ENCODE measurements at places on chromosomes 7 and 10.

DNA sequence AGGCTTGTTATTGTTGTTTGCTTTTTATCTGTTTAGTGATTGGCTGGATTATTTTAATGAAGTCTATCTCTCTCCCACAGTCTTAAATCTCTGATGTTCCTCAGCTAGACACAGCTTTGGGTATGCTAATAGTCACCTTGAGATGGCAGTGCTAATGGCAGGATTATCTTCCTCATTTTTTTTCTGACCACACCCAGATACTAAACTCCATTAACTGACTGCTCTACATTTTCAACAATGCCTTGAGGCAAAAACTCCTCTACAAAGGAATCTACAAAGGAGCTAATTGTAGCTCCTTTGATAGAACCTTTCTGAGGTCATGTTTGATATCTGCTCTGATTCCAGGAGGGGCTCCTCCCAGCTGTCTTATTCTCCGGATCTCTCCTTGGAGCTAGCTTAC is 122.6 kb downstream of the HBP1 start:
- no peak for DNase-seq

DNA sequence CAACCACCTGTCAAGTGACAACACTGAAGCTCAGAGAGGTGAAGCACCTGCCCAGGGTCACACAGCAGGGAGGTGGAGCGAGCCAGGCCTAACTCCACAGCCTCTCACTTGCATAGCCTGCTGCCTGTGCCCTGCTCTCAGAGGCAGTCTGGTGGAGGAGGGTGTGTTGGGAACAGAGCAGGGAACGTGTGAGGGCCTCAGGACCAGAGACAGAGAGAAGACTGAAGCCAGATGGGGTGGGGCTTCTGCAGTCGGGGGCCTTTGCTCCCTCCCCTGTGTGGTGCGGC is 114.0 kb downstream of the PTPN20 start:
- no peak for DNase-seq

DNA sequence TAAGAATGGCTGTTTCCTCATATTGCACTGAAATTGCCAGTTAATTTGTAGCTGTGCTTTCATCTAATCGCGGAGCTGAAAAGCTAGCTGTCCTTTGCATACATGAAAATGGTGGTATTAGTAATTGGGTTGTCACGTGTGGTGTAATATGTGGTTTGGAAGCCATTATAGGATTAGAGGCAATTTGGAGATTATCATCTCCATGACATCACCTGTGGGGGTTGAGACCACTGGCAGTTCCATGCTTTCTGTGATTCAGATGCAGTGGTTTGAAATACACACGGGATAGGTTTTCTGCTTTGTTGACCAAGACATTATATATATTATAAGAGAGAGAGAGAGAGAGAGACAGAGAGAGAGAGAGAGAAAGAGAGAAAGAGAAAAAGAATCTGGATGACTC is 180.8 kb downstream of the RAB11FIP2 start:
- no peak for DNase-seq

- peak; percentile 64 for DNase-seq
Measured at GRCh38 chr10:34254596-34254995, 560.5 kb downstream of the PARD3 start.

DNA sequence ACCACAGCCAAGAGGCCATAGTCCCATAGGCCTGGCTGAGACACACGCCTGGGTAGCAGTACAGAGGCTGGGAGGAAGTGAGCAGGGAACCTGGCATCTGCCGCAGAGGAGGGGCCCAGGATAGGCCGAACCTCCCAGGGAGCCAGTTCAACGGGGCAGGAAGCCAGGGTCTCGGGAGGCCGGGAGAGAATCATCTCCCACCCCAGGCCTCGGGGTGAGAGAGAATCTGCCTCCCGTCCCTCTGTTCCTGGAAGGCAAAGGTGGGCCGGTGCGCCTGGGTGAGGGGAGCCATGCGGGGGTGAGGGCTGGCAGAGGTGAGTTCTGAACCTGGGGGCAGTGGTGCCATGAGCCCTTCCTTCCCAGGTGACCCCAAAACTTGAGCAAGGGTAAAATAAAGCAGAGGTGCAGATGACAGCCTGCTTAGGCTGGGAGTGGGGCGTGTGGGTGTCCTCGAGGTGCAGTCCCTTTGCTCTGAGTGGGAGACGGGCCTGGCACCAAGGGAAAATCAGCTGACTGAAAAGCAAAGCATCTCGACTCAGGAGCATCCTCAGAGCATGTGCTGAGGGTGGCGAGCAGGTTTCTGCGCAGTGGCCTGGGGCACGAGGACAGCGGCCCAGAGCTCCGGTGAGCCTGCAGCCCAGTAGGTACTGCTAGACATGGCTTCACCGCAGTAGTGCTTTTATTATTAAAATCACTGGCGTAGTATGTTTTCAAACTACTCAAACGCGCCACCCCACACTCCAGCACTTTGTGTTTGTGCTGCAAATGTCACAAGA is 15.5 kb downstream of the AGAP3 start:
- DNase-seq = no peak

DNA sequence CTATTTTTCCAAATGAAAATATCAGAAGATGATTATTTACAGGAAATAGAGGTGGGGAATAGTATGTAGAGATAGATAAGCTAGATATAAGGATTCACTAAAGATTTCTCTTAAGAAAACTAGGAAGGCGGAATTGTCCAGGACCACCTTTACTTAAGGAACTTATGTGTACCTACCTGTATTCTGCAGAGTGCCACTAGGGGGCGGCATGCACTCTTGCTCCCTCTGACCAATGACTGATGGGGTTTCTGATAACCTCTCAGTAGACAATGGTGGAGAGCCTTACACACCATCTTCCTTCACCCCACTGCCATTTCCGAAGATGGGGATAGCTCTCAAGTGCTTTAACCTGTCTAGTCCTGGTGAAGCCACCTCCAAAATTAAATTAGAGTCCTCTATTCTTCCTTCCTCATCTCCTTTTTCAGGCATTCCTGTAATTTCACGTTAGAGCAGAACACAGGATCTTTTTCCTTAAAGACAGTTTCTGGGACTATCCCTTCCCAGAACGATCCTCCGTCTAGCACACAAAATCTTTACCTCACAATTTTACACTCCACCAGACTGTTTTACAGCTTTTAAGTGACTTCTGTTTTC is 453.1 kb downstream of the SORCS1 start:
- DNase-seq = peak; percentile 61

- no peak for DNase-seq
Measured at GRCh38 chr10:91944880-91945630, 21.5 kb downstream of the BTAF1 start.

- no peak for DNase-seq
Measured at GRCh38 chr7:7772397-7772821, 54.0 kb upstream of the RPA3 start.

DNA sequence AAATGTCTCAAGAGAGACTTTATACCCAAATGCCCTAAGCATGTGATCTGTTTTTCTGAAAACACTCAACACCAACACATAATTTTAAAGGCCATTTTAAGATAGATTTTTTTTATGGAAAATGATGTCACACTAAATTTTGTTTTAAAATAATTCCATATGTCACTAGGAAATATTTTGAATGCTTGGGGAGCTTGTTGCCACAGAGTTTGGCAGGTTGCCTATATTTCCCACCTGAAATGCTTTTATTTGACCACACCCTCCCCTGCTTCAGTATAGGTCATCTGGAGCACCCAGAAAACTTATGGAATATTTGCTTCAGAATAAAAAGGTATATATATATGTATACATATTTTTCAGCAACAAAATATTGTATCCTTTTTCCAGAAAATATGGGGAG is 180.0 kb upstream of the ANK3 start:
- no peak for DNase-seq

GRCh38 chr7:2650451-2650850 is 18.7 kb downstream of the TTYH3 start:
- no peak for DNase-seq

DNA sequence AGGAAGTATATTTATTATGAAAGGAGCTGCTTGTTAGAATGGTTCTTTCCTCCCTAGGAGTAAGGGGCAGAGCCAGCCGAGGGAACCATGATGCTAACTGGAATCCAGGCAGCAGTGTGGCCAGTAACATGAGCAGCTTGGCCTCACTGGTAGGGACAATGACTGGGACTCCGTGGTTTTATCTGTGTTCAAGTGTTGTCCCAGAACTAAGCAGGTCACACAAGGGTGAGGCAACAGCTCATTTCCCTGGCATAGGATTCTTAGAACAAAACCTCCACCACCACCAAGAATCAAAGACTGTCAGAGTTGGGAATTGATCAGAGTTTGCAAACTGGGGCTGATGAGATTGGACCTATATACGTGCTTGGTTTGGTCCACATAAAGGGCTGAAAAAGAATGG is 138.9 kb upstream of the COBL start:
- DNase-seq = no peak

DNA sequence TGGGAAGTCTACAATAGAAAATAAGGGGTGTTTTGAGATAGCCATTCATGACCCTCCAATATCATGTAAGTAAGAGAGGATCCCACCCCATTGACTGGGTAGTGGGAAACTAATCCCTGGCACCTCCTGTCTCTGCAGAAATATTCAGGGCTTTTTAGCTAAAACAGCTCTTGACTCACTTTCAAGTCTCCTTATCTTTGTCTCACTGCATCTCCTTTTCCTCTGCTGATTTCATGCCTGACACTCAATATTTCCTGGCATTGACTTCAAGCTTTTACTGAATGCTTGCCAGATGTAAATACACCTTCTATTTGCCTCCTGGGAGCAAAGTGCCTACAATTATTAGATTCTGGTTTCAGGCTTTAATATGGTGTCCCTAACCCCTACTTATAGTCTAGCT is 57.1 kb downstream of the CHRM2 start:
- no peak for DNase-seq

DNA sequence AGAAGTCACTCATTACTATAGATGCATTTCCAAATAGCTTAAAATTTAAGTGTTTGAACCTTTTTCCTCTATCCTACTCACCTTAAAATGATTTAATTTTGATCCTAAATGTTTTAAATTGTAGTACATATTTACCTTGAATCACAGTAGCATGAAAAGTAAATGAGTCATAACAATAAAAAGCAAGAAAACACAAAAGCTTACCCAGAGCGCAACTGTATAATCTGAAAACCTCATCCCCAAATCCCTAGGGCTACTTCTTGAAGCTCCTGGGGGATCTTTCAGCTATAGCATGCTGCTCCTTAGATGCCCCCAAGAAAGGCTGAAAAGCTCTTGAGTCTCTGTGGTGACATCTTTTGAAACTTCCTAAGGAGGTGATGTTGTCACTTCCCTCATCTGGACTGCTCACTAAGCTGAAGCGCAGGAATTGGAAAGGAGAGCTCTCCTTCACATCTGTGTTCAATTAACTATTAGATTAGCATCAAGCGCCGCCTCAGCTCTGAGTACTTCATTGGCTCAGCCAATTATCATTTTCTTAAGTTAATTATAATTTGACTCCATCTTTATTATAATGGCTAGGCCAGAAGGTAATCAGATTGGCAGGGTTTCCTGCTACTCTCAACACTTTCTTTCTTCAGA is 60.2 kb downstream of the SEMA3E start:
- no peak for DNase-seq

GRCh38 chr7:101258243-101258731 is 13.4 kb upstream of the FIS1 start:
- no peak for DNase-seq

GRCh38 chr10:10967029-10967428 is 50.6 kb upstream of the CELF2 start:
- DNase-seq = no peak

DNA sequence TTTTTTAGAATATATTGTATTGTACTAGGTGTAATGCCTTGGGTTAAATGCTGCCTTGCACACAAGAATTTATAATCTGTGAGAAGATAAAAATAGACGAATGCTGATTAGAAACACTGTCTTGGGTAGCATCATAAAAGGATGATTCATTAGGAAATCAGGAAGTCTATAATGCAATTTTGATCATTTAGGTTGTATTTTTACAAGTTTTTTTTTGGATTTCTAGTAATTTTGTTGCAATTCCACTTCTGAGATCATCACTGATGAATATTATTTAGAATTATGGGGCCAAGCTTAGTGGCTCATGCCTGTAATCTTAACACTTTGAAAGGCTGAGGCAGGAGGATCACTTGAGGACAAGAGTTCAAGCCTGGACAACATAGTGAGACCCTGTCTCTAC is 29.6 kb downstream of the WBP1L start:
- no peak for DNase-seq

GRCh38 chr10:23630885-23631284 is 192.0 kb downstream of the OTUD1 start:
- DNase-seq = no peak

- no peak for DNase-seq
Measured at GRCh38 chr7:158959021-158959717, 102.8 kb downstream of the DYNC2I1 start.

DNA sequence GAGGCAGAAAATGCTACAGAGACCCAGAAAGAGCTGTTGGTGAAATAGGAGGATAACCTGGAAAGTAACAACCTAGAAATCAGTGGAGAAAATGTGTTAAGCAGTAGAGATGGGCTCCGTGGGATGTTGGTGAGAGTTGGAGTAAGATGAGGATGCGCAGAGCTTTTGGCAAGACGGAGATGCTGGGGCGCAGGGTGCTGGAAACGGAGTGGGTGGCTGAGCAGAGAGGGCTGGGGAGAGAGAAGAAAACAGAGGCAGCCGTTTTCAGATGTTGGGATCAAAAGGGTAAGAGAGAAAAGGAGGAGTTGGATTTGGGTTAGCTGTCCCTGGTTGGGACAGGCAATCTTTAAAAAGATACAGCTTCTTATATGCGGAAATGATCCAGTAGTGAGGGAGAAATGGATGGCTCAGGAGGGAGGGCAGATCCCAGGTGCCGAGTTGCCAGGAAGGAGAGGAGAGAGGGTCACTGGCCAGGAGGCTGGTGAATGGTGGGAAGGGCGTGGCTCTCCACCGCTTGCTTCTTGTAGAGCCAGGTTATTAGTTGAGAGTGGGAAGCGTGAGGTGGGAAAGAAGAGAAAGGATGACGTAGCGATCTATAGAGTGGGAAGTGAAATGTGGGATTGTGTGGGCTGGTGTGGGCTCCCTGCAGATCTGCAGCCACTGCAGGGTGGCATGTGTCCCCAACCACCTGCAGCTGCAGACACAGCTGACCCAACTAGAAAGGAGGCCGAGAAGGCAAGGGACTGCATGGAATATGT is 182.2 kb upstream of the SVIL start:
- DNase-seq = no peak

DNA sequence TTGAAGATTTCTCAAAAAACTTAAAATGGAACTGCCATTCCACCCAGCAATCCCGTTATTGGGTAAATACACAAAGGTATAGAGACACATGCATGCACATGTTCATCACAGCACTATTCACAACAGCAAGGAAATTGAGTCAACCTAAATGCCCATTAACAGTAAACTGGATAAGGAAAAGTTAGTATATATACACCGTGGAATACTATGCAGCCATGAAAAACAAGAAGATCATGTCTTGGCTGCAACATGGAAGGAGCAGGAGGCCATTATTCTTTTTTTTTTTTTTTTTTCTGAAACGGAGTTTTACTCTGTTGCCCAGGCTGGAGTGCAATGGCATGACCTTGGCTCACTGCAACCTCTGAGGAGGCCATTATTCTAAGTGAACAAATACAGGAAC is 749.0 kb downstream of the MAGI2 start:
- no peak for DNase-seq
